ENCODE measurements at places on chromosomes 1 and 21.
A peak's percentile ranks its signal among the peaks of the same experiment; 100 is the strongest.

DNA sequence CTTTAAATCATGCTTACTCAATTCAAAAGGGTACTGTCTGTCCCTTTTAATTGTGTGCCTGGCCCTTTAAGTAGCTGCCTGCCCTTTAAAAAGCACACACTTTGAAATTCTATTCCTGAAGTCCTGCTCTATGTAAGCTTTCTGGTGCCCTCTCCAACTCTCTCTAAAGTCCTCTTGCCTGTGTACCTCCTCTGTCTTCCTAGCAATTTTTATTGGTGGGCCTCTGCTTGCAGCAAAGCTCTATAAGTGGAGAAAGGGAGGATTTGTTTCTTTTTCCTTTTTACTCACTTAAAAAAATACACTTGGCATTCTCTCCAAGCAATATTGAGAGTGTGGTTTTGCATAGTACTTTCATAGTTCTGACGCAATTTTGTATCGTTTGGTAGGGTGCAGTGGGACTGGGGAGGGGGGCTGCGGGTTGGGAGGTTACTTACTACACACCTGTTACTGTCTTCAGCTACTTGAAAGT is 135.4 kb downstream of the LMO4 start:
- no peak for DNase-seq

DNA sequence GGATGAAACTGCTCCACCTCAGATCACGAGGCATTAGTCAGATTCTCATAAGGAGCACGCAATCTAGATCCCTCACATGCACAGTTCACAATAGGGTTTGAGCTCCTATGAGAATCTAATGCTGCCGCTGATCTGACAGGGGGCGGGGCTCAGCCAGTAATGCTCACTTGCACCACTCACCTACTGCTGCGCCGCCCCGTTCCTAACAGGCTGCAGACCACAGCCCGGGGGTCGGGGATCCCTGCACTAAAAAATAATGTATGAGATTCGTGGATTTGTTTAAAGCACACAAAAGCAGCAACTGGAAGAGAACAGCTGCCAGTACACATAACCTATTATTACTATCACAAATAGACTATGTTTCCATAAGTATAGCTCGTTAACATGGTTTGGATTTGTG is 72.9 kb downstream of the HLCS start:
- no peak for DNase-seq

GRCh38 chr21:45889961-45890360 is 91.6 kb upstream of the COL6A1 start:
- DNase-seq, result no peak

DNA sequence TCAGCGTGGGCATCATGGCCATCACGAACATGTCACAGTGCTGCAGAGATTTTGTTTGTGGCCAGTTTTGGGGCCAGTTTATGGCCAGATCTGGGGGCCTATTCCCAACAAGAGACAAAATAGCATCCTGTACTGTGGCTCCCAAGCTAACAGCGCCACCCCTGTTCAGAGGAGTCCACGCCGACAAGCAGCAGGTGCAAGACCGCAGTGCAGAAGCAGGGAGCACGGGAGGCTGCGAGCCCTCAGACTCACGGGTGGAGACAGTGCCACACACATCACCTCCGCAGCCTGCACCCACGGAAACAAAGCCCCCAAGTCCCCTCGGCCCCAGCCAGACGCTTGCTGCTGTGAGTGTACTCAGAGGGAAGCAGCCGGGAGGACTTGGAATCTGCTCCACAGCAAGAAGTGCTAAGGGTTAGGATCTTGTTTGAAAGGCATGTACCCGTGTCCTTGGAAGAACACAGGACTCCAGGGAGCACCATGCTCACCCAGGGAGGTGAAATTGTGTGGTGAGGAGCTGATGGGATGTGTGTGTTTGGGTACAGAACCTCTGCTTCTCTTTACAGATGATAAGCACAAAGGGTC is 7.1 kb downstream of the TCP10L start:
- DNase-seq, result peak; percentile 17

DNA sequence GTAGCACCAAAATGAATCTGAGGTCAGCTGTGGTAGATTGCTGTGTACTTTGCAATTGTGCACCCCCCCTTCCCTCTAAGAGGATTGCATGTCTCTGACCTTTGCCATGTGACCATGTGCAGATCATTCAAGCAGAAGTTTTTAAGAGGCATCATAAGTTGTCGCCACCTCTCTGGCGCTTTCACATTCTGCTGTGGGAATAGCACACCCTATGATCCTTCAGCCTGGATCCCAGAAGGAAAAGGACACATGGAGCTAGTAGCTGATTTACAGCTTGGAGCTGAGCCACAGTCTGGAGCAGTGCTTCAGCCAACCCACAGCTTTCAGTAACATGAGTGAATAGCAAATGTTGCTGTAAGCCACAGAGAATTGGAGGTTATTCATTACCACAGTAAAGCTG is 158.5 kb downstream of the TSEN15 start:
- DNase-seq, result no peak

DNA sequence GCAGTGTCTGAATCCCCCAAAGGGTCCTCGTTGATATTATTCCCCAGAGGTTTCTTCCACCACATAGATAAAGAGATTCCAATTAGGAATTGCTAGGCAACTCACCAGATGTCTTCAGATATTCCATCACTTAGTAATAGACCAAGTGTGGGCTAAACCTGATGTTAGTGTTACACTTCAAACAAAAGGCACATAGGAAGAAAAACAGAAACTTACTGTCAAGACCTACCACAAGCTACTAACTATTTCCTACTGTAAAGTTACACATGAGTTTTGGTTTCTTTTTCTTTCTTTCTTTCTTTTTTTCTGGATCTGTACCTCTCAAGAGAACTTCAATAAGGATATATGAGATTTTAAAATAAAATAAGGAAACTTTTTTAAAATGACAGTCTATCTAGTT is 879.1 kb upstream of the NEGR1 start:
- no peak for DNase-seq

- no peak for DNase-seq
Observed at GRCh38 chr1:23696335-23696989, 4.9 kb downstream of the RPL11 start.

GRCh38 chr21:29939104-29939923 is 482 bp downstream of the GRIK1 start:
- DNase-seq, result no peak

GRCh38 chr1:33364565-33364918 is 43.6 kb upstream of the A3GALT2 start:
- DNase-seq, result no peak

DNA sequence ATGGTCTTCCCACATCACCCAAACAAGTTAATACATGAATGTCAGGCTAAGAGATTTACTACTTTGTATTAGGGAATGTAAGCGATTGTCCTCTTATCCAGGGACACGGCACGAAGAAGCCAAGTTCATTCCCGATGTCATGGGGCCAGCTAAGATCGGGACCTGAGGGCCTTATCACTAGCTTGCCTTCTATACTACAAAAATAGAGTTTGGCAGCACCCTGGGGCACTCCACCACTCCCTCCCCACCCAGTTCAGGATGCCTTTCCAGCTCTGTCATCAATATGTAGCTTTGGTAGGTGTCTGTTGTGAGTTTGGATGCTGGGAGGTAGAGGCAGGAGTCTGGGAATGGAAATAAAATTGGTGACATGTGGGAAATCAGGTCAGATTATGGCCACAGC is 197.5 kb downstream of the ATG4C start:
- DNase-seq, result no peak

DNA sequence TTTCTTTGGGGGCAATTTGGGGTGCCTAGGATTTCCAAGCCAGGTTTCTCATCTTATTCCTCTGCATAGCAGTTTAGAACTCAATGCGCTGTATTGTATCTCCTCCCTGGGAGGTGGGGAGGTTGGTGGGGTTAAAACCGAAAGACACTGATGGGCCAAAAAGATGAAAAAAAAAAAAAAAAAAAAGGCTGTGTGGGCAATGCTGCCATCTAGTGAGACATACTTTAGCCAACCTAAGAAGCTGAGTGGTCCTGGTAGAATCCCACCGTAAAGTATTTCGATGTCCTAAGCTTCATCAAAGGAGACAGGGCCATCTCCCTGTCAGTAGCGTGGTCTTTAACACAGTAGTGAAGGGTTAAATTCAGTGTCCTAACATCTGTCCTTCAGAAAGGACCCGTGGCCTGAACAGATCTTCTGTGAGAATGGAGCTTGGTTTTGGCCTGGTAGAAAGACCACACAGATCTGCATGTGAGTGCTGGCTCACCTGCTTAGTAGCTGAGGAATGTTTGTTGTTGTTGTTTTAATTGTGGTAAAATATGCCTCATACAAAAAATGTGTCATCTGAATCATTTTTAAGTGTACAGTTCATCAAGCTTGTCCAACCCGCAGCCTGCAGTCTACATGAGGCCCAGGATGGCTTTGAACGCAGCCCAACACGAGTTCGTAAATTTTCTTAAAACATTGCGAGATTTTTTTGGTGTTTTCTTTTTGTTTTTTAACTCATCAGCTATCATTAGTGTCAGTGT is 226.2 kb downstream of the KIF26B start:
- no peak for DNase-seq

- DNase-seq, result no peak
Observed at GRCh38 chr1:118963456-118964430, 24.4 kb downstream of the TBX15 start.

DNA sequence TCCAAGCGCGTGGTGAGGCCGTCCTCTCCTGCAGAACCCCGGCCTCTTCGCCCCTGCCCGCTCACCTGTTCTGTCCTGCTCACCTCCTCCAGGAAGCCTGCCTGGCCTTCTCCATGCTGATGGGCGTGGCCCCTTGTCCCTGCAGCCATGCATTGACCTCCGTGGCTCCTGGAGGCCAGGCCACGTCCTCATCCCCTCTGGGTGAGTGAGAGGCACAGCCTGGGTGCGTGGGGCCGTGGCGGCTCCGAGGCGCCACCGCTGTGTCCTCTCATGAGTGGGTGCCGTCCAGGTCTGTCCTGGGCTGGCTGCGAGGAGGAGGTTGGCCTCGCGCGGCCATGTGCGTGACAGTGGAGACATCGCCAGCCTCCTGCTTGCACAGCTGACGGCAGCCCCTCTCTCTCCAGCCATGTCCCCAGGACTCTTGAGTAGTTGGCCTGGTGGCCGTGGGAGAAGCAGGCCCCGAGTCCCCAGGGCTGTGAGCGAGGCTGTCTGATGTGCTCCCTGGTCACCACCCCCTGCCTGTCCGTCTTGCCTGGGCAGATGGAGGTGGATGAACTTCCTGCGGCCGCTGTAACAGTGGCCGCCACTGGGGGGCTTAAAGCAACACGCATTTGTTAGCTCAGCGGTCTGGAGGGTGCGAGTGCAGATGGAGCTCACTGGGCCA is 58.1 kb downstream of the PRKCZ start:
- no peak for DNase-seq

DNA sequence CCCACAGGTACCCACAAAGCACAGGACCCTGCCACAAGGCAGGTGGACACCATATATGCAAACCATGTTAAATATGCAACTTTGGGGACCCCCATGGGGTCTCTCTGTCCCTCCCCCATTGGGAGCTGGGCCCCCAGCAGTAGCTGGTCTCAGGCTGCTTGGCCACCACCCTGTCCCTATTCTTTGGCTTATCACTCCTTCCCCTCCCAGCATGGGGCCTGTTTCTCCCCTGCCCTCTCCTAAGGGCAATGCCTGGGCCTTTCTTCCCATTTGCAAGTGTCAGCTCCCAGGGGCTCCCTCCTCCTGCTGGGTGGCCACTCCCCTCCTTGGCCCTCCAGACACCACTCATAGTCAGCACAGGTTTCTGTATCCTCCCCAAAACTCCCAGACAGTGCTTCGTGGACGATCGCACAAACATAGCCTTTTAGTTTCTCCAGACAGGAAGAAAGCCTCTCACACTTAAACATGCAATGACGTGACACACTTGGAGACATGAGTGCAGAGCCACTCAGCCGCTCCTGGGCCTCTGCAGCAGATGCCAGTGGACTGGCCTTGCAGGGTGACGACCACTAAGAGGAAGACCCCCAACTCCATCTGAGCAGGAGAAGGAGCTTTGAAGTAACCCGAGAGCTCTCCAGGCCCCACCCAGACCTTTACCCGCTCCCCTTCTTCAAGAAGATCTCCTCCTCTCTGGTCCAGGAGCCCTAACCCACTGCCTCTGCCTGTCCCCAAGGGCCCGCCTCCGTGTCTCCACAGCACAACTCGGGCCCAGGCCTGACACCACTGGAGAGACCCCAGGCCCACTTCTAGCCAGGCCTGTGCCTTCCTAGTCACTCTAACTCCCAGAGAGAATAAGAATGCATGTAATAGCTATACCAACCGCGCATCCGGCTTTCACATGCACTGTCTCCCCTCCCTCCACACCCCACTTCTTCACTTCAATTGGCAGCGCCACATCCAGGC is 22.9 kb downstream of the CITED4 start:
- no peak for DNase-seq

DNA sequence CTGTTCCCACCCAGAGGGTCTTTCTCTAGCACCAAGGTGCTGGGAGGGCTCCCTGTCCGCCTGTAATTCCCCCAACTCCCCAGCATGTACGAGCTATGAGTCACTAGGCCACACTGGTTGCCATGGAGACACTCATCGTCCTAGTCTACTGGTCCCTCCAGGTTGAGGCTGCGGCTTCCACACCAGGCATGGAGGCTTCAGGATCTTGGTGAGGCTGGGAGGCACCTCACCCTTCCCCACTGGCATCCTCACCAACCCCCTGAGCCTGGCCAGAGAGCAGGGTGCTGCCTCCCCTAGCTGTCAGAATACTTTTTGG is 75.6 kb upstream of the KAZN start:
- DNase-seq, result no peak

DNA sequence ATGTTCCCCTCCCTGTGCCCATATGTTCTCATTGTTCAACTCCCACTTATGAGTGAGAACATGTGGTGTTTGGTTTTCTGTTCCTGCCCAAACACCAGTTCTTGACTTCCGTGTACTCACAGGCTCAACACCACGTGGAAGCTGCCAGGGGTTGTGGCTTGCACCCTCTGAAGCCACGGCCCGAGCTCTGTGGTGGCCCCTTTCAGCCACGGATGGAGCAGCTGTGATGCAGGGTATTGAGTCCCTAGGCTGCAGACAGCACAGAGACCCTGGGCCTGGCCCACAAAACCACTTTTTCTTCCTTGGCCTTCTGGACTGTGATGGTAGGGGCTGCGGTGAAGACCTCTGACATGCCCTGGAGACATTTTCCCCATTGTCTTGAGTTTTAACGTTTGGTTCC is 111.6 kb downstream of the SYT14 start:
- no peak for DNase-seq

GRCh38 chr1:104671684-104672353 is 922.1 kb downstream of the AMY1C start:
- no peak for DNase-seq

GRCh38 chr1:119870917-119871596 is 25.3 kb downstream of the ADAM30 start:
- peak; percentile 40 for DNase-seq

DNA sequence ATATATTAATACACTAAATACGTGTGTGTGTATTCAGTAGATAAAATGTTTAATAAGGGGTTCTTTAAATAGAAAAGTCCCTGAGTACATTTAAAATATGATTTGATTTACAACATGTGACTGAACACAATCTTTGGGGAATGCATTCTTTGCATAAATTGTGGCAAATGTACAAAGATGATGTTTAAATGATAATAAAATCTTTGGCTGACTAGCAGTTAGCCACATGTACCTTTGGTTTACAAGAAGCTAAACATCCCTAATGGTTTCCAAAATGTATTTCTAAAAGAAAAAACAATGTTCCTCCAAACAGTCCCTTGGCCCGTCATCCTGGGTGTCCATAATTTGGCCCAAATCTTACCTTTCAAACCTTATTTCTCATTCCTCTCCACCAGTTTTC is 106.4 kb upstream of the MARK1 start:
- no peak for DNase-seq

All from CD4-positive, alpha-beta T cell treated with Interleukin-2 at 100 ng/mL for 4 hours (primary cell).